ENCODE measurements at places on chromosomes 4 and X.

DNA sequence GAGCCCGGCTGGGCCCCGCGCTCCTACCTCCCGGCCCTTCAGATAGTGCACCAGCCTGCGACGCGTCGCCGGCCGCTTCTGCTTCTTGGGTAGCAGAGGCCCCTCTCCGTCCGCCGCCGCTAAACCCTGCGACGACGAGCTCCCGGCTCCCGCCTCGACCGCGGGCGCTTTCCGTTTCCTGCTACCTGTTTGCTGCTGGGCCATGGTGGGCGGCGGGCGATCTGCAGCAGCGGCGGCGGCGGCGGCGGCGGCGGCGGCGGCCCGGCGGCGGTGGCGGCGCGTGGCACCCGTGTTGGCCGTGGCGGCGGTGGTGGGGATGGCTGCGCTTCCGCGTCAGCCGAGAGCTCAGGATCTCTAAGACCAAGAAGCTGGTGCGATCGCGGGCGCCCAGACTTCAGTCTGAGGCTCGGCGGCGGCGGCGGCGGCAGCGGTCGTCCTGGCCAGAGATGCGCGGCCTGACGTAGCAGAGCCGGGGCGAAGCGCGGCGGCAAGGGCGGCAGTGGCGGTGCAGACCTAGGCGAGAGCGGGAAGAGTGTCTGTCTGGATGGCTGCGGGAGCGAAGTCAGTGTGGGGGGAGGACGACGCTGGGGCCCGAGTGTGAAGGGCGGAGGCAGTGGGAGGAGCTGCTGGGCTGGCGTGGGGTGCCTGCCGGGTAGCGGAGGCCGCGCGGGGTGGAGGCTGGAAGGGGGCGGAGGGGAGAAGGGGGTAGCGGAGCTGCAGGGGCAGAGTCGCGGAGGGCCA lies at the start of gene DCAF12L2:
Gene DCAF12L2, minus strand, starts transcription at position 569 of the 741 bp plus-strand sequence. Its CDS starts 365 bp downstream, at position 204.
- DNase-seq: peak; percentile 8

DNA sequence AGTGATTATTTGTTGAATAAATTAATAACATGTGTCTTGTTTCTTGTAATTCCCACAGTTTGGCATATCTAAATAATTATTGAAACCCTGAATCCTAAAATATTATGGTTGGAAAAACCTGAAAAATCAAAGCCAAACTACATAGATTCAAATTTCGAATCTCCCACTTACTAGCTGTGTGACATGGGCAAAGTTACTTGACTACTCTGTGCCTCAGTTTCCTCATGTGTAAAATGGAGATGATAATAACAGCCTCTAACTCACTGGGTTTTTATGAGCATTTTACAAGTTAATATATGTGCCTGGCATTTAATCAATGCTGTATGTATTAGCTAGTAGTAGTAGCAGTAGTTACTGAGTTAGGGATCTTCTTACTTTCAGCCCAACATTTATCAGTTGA lies 34.6 kb upstream of the BRS3 start:
- DNase-seq: no peak

DNA sequence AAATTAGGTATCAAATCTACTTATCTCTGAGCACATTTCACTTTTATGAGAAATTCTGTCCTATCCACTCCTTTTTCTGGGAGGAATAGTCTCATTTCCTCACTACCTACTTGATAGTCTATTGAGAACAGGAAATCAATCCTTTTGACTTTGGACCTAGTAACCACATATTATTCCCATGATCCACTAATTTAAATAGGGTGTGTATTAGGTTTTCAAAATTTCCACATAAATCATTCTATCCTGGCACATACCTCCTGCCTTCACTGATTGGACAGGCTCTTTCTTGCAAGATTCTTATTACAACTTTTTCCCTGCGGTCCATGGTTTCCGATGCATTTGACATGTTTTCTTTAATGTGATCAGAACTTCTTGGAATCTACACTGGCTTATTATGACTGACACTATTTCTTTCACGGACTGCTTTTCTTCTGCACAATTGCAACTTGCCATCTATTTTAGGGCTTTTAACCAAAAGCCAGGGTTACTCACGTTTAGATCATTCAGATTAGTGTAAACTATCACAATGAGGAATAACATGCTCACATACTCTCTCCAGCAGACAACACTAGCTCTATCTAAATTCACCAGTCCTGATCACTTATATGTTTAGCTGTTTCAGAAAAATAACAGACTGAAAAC lies 419.9 kb upstream of the SLIT2 start:
- DNase-seq: peak; percentile 12

DNA sequence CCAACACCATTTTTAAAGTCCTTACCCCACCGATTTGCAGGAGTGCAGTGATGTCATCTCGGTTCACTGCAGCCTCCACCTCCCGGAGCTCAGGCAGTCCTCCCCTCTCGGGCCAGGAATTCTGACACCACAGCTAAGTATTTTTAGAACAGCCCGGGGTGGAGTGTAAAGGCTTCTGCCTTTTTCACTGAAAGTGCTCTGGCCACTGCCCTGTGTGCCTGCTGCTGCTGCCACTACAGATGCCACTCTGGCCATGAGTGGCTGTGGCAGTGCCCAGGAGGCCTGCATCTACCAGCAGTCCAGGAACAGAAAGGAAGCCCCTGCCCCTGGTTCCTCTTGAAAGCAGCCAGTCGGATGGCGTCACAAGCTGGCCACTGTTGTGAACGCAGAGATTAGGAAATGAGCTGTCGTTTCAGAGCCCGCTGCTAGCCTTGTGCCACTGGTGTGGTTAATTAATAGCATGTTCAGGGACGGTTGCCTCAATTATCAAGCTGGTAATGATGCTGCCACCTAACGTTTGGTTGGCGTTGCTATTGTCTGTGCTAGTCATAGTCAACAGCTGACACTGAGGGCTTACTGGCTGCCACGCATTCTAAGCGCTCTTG lies 23.6 kb upstream of the TBC1D14 start:
- peak; percentile 53 for DNase-seq

DNA sequence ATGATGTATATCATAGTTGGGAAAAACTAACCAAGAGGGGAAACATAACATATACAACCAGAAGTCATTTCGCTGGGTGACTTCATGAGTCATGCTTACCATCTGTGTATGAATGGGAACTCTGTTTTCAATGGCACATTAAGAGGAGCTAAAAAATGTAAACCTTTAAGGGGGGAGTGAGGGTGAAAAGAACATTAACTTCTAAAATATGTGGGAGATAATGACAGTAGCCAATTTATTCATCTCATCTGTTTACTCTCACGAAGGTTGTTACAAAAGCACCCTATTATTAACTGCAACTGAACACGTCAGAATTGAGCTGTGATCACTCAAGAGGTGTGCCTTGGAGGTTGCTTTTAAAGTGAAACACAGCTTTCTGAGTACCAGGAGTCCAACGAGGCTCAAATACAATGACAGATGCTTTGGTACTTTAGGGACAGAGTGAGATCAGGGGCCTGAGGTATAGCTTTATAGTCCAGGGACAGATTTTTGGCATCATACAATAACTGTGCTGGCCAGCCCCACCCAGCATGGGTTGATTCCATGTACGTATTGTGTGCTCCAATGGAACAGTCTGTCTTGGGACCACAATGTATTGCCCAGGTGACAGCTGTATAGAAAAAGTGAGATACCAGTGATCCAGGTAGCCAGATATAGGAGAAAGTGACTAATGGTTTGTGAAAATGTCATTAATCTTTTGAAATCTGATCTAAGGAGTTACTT lies 107.3 kb downstream of the AMMECR1 start:
- DNase-seq: peak; percentile 84

DNA sequence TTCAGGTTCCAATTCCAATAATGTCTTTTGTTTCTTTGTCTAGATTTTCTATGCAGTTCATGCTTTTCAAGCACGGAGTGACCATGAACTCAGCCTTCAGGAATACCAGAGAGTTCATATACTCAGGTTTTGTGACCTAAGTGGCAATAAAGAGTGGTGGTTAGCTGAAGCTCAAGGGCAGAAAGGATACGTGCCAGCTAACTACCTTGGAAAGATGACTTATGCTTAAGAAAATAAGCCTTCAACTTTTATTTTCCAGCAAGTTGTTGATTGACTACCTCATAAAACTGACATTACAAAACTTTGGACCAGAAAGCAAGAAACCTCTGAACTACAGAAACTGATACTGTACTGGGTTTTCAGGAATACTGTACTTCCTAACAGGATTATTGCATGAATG lies 30.8 kb downstream of the INTS12 start:
- DNase-seq: no peak

GRCh38 chrX:108271397-108271787 lies 166.8 kb downstream of the COL4A6 start:
- no peak for DNase-seq

DNA sequence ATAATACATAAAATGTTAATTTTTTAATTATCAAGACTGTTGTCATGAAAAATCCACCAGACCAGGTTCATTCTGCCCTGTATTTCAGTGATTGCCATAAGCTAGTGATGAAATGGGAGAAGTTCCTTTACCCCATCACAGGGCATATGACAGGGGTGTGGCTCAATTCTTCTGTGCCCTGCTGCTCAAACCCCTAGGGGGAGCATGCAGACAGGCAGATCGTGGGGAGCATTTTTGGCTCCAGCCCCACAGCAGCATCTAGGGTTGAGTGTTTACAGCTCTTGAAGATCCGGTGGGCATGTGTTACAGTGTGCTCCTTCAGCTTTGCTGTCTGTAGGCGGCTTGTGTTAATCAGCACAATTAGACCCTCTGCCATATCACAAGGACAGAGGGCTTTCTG lies 700.7 kb downstream of the PCDH18 start:
- no peak for DNase-seq

- no peak for DNase-seq
These were observed 38.3 kb downstream of the GUCY1A1 start for GRCh38 chr4:155704841-155705404.

GRCh38 chrX:17595456-17596035 lies 141.7 kb upstream of the SCML1 start:
- peak; percentile 67 for DNase-seq

DNA sequence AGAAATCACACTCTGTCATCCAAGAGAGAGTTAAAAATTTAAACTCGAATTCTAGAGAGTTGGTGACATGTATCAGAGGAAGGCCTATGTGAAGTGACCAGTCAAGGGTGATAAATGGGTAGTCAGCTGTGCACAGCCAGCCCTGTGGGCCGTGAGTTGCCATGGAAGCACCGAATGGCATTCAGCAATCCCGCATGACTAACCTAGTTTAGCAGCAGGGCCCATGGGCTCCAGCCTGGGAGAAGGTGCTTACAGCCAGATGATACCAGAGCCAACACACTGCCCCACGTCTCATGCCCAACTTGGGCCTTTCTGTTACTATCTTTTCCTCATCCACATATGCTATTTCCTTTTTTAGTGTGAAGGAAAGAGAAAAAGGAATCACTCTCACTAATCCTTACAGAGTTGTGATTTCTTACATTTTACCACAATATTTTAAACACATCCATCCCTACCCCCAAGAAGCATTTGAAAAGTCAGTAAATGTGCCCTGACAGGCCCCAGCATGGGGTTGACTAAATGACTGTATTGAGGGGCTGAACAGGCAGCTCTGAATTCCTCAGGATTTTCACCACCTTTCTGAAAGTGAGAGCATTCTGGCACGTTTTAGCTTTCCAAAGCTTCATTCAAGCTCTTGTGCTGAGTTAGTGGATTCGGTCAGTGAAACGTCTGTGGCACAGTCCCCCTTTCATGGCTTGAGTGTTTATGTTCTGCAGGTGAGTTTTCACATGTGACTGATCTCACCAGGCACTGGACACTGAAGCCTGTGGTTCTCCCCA lies 104.2 kb downstream of the AFF1 start:
- peak; percentile 71 for DNase-seq

- DNase-seq: no peak
These were observed 115.4 kb downstream of the EFNB1 start for GRCh38 chrX:68944211-68944610.

DNA sequence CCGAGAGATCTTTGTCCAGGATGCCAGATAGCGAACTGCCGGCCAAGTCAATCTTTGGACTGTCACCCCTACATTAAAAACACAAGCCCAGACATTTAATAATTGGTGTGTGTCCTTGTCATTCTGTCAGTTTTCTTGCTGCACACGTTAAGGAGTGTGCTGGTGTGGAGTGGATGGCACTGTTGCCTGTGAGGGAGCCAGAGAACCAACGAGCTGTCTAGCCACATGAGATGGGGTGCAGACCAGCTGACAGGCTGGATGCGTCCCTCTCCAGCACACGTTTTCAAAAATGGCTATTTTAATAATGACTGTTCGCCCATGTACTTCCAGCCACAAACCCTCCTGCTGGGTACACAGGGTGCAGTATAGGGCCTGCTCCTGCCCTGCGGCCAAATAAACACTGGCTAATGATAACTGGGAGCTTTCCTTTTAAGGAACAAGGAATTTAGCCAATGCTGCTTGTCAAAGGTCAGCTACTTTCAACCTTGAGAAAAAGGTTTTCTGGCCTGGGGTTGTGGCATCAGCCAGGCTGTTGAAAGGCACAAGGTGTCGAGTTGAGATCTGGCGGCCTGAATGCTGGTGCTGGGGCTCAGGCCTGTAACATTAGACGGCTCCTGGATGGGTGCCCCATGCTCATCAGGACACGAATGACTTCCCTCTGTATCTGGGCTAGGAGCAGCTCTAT lies 54.0 kb upstream of the MAP3K15 start:
- no peak for DNase-seq

GRCh38 chr4:17092736-17093437 lies 194.4 kb upstream of the LDB2 start:
- DNase-seq: no peak

DNA sequence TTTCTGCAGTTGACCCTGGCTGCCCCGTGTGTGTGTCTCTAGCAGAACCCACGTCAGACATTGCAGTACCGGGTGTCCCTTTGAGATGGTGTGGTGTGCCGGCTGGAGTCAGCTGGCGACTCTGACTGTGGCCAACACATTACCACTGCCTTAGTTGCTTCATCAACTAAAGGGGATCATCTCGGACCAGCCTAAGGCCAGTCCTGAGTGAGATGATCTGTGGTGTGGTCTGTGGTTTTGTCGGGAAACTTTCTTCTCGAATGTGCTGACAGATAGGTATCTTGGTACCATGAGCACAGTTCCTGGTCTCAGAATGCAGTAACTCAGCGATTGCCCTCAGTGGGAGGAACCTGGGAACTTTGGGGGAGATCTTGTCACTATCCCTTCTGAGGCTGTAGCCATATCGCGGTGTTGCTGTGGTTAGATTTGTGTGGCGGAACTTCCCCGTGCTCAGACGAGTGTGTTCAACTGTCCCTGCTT lies 15.8 kb downstream of the TBC1D14 start:
- no peak for DNase-seq

GRCh38 chr4:173543266-173543665 lies 13.2 kb upstream of the HAND2 start:
- no peak for DNase-seq

DNA sequence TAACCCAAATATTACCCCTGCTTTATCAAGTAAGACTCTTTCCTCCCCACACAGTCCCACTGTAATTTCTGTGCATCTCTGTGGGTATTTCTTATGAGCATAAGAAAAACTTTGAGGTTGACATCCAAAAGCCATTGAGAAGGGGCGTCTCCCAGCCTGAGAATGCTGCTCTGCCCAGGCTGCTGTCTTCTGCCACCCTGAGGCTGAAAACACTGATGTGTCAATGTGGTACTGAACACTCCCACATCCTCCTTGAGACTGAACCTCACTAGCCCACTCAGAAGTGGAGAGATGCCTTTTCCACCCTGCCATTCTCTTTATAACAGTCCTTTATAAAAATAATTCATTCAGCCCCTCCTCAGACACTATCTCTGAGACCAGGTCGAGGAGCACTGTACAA lies 120.8 kb downstream of the SMIM20 start:
- DNase-seq: no peak
